NCI-H226 (cell line): ENCODE measurements at places on chromosomes 6 and 20.

- DNase-seq = peak; percentile 31
Observed at GRCh38 chr6:37145443-37145842, 24.5 kb upstream of the PIM1 start.

GRCh38 chr6:167442796-167443680, 118.2 kb downstream of the TTLL2 start:
- DNase-seq = no peak

- no peak for DNase-seq
Observed at GRCh38 chr6:117481278-117481925, 1.1 kb upstream of the DCBLD1 start.

DNA sequence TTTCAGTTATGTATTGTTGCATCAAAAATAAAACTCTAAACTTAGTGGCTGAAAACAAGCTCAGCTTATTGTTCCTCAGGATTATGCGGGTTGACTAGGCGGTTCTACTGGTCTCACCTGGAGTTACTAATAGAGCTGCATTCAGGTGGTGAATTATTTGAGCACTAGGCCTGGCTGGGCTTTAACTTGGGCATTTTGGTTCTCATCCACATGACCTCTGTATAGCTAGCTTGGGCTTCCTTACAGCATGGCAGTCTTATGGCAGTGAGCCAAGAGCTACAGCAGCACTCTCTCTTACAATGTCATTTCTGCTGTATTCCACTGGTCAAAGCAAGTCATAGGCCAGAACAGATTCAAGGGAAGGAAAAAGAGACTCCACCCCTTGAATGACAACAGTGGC, 1.6 kb downstream of the PGBD1 start:
- no peak for DNase-seq

GRCh38 chr20:40915756-40916155, 112.9 kb upstream of the TOP1 start:
- no peak for DNase-seq

DNA sequence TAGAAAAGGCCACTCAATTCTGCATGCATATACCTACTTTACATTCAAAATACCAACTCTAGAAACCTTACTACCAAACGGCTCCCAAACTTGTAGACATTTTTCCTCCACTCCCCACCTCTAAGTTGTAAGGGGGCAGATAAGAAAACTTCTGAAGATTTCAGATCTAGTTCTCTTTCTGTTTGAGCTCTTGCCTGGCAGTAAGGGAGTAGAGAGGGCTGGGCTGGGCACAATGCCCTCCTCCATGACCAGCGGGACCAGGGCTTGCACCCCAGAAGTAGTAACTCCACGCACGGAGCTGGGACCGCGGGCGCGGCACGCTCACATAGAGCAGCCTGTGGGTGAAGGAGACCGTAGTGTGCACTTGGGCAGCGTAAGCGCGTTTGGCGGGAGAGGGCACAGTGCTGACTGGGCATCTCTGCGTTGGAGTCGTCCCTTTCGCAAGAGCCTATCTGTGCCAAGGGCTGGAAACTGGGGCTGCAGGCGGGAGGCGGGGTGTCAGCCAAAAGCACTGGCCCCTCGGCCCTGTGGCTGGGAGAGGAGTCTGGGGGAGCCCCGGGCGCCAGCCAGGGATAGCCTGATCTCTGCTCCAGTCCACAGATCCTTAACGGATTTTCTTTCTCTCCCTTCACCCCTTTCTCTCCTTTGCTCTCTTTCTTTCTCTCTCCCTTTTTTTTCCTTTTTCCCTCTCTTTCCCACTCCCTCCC, 32.4 kb downstream of the PHACTR1 start:
- no peak for DNase-seq

GRCh38 chr6:30777155-30777485, 32.8 kb upstream of the IER3 start:
- DNase-seq = no peak

DNA sequence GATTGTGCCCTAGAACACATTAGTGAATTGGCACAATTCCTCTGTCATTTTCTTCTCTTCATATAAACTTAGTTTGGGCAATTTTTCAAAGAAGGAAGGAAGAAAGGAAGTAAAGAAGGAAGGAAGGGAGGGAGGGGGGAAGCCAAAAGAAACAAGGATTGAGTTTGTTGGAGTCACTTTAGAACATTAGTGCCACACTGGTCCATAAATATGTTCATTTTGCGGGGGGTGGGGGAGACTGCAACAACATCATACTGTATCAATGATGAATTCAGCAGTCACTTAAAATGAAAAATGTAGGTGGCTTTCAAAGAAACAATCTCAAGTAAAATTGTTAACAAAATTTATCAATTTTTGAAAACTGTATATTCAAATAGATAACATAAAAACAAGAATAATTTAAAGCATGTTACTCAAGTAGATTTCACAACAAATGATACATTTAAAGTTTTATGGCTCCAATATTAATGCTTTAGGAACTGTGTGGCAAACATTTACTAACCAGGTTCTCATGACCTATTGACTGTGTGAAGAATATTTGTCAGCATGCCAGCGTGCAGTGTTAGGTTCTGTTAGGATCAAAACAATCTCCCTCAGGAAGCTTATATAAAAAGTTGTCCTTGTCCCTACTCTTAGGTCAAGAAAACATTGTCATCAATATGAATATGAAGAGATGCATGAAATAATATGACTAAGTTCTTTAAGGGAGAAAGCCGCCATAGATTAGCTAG, 208.1 kb upstream of the AGPAT4 start:
- DNase-seq = no peak

DNA sequence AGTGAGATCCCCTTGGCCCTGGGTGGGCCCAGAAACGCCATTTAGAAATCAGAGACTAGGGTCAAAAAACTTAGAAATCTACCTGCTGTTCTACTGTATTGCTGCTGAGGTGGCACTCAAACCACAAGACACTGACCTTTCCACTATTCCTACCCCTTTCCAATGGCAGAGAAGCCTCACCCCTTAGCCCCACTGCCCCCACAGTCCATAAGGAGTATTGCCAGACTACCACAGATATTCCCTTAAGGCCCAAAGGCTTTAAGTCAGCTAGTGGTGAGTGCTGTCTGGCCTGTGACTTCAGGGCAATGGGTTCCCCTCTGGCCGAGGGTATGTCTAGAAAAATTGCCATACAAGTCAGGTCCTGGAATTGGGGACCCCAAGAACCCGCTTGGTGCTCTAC, 656.1 kb downstream of the COL12A1 start:
- no peak for DNase-seq

DNA sequence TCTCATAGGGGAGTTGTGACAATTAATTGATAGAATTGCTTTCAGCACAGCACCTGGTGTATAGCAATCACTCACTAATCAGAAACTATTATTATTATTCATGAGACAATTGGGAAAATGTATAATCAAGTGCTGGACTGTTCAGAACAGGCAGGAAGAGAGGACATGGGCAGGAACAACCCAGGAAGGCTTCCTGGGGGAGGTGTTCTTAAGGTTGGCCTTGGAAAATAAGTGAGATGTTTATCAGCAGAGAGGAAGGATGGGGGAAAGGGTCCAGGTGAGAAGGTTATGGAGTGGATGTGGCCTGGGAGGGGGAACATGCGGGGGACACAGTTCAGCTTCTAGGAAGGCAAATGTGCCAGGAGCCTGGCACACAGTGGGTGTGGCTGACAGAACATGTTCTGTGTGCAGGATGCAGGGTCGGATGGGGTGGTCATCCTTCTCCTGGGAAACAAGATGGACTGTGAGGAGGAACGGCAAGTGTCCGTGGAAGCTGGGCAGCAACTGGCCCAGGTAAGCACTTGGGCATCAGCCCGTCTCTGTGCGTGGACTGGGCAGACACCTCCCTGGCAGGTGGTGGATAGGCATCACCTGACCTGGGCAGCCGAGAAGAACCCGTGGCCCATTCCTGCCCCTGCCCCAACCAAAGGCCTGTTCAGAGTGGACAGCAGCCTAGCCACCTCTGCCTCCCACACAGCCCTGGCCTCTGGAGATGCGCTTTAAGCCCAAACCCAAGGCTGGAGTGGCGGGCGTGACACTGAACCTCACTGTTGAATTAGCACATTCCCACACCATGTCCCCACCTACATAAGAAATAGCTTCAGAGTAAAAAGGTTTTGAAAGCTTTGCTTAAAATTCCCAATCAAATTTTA, 30.9 kb downstream of the RAB44 start:
- DNase-seq = no peak

GRCh38 chr6:6758915-6759654, 170.6 kb downstream of the LY86 start:
- DNase-seq = peak; percentile 36

GRCh38 chr6:119894811-119895210, 545.2 kb upstream of the MAN1A1 start:
- DNase-seq = no peak

DNA sequence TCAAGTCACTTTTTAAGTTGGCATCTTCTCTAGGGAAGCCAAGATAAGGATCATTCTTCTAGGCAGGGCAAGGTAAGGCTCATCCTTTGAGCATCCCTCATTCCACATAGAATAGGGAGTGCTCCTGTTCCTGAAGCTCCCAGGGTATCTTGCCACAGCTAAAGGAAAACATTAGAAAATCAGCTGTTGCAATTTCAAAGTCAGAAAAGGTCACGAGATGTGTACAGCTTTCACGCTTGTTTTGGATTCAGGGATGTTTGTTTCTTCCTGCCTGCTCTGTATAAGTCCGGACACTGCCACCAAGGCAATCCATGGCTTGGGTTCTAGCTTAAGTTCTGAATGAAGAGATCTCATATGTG, 153.2 kb downstream of the SH3BGRL2 start:
- DNase-seq = no peak

DNA sequence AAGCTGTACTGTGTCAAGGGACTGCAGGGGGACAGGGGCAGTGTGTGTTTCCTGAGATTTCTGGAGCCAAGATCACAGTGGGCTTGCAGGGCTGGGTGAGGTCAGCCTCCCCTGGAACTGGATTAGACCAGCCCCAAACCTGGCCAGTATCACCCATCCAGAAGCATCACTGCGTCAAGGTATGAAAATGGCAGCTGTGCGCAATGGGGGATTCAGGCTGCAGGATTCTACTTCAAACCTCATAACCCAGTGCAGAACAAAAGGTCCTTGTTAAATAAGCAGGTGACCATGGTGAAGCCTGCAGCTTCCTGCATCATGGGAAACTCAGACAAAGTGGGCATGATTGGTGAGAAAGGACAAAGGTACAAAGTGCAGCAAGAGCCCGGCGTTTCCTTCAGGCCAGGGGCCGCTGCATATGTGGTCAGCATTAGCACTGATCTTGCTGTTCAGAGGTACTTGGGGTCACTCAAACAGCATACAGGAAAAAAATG, 33.4 kb downstream of the TRAF3IP2 start:
- DNase-seq = no peak

GRCh38 chr20:5531318-5532081, 214.7 kb upstream of the PROKR2 start:
- DNase-seq = peak; percentile 9

DNA sequence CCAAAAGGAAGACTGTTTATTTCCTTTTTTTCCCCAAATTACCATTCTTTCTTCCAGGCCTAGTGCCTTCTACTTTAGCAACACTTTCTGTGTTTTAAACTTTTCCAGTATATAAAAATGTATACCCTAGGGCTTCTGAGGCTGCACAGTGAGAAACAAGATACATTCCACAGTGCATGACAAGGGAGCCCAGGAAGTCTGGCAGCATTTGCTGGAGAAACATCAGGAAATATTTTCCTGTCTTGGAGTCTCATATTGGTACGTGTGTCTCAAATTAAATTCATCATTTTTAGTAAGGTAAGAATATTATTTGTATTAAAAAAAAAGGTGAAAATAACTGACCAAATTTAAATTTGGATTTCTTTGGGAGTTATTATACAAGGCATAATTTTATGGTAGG, 662.6 kb downstream of the RFPL4B start:
- peak; percentile 36 for DNase-seq

DNA sequence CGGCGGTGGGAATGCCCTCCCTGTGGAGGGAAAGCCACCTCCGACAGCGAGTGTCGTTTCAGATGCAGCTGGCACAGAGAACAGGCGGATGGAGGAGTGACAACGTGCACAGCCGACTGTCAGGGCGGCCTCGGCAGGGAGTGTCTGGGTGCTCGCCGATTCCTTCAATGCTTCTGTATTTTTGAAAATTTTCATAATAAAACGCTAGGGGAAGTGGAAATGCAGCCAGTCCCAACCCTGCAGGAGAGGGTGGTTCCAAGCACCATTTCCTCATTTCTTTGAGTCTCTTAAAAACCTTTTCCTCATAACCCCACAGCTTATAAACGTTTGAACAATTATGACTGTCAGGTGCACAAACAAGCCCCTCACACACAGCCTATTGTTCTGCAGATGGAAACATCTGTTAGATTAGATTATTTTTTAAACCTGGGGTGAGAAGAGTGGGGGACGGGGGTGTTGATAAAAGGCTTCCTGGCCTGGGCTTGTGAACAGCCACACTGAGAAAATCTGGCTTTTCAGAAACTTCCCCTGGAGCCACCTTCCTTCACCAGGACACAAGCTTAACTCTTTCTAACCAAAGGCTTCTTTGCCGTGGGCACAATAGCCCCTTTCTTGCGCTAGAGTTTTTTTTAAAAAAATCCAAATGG, 228.9 kb downstream of the ANKRD60 start:
- no peak for DNase-seq

DNA sequence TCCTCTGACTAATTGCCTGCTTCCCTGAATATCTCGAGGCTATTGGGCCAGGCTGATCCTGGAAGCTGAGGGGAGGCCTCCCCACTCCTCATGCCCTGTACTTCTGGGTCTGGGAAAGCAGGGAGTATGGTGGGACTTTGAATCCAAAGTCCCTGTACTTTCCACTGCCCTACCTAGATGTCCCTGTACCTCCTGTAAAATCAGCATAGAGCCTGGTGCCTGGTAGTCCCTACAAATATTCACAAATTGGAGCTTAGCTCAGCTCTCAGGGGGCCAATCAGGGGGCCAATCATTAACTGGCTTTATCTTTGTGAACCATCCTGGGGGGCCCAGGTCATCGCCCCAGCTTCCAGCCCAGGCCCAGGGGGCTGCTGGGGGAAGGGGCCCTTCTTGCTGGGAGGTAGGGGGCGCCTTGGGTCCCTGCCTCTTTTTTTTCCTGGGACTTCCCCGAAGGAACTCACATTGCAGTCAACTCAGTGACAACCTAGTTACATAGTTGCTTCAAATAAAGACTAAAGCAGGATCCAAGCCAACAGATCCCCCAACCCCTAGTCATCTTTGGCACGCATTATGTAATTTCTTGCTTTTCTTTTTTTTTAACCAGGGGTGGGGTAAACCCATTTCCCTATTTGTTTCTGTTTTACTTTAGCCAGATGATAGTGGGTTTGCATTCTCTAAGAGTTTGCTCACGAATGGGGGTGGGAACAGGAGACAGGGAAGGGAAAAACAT, 6.9 kb upstream of the VEGFA start:
- DNase-seq = no peak

- DNase-seq = no peak
Observed at GRCh38 chr20:18304618-18305017, 16.3 kb downstream of the ZNF133 start.

GRCh38 chr20:4898282-4899244, 102.7 kb downstream of the SLC23A2 start:
- peak; percentile 56 for DNase-seq

DNA sequence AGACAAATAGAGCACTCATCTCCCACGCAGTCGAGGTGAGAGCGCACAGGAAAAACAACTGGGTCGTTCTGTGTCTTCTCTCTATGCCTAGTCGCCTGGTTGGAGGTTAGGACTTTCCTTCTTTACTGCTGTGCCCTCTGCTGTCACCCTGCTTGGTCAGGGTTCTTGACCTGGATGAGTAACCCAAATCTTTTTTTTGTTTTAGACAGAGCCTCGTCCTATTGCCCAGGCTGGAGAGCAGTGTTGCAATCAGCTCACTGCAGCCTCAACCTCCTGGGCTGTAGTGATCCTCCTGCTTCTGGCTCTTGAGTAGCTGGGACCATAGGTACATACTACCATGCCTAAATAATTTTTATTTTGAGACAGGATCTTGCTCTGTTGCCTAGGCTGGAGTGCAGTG, 24.5 kb downstream of the PRPF6 start:
- DNase-seq = no peak
